ENCODE measurements at places on chromosomes 3 and 15. TPM values are rescaled to one million over a fixed set of nuclear protein-coding genes. Genes with fewer than 3 reads are reported as not detected.

DNA sequence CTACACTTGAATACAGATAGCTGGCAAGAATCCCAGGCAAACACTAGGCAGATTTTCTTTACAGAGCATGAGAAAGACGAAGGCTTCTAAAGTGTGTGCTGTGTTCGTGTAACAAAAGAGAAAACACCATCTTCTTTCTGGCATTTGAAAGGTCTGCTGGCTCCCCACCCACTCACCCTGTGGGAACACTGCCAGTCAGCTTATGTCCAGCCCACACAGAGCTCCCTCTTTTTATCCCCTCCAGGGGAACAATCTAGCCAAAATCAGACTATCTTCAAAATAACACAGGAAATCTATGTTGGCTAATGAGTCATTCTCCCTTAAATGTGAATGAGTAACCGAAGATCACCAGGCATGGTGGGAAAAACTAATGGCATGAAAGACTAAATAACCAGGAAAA, 45.6 kb upstream of the PAQR5 start:
- no peak overlapping the region for H3K4me3 ChIP-seq
- H3K36me3 ChIP-seq: no peaks in the 10 kb centered on the region
- DNase-seq: peak; percentile 16
- no peak overlapping the region for H3K27ac ChIP-seq
- peaks cover 12% of the 10 kb centered on the region for H3K4me1 ChIP-seq

GRCh38 chr3:122577409-122578031, at the start of gene PARP15:
Gene PARP15 (plus strand): TSS chr3:122577650. CDS start chr3:122577668, 18 bp downstream.
- DNase-seq: peak; percentile 14
- H3K27ac ChIP-seq: no peak within 1 kb of the TSS
- peaks cover 24% of the 10 kb centered on the region for H3K36me3 ChIP-seq
- H3K27me3 ChIP-seq: no peaks in the 10 kb centered on the region
- H3K4me3 ChIP-seq: peak within 1 kb of the TSS; percentile 69

- H3K36me3 ChIP-seq: peaks cover 6% of the 10 kb centered on the region
- H3K4me1 ChIP-seq: peaks cover 26% of the 10 kb centered on the region
- no peak overlapping the region for H3K4me3 ChIP-seq
- no peaks in the 10 kb centered on the region for H3K27me3 ChIP-seq
- DNase-seq: peak; percentile 92
- no peak overlapping the region for H3K27ac ChIP-seq
These were observed 31.8 kb upstream of the MYZAP start for GRCh38 chr15:57559875-57560274.

GRCh38 chr15:99433026-99433756, 132.6 kb upstream of the MEF2A start:
- peaks cover 27% of the 10 kb centered on the region for H3K4me1 ChIP-seq
- H3K27me3 ChIP-seq: no peaks in the 10 kb centered on the region
- H3K36me3 ChIP-seq: peaks cover 5% of the 10 kb centered on the region

GRCh38 chr3:141477224-141477623, 9.6 kb upstream of the RASA2 start:
- H3K4me1 ChIP-seq: peaks cover 30% of the 10 kb centered on the region
- H3K4me3 ChIP-seq: no peak overlapping the region
- DNase-seq: peak; percentile 78
- no peak overlapping the region for H3K27ac ChIP-seq
- H3K36me3 ChIP-seq: no peaks in the 10 kb centered on the region

- peaks cover 78% of the 10 kb centered on the region for H3K36me3 ChIP-seq
- peaks cover 25% of the 10 kb centered on the region for H3K4me1 ChIP-seq
- no peak overlapping the region for H3K27ac ChIP-seq
These were observed 19.8 kb downstream of the RAB7A start for GRCh38 chr3:128745742-128746141.

DLL4 gene
- total RNA-seq: not detected

CCR8 gene
- total RNA-seq: not detected

STARD5 gene
- total RNA-seq: 1.4 TPM

DNA sequence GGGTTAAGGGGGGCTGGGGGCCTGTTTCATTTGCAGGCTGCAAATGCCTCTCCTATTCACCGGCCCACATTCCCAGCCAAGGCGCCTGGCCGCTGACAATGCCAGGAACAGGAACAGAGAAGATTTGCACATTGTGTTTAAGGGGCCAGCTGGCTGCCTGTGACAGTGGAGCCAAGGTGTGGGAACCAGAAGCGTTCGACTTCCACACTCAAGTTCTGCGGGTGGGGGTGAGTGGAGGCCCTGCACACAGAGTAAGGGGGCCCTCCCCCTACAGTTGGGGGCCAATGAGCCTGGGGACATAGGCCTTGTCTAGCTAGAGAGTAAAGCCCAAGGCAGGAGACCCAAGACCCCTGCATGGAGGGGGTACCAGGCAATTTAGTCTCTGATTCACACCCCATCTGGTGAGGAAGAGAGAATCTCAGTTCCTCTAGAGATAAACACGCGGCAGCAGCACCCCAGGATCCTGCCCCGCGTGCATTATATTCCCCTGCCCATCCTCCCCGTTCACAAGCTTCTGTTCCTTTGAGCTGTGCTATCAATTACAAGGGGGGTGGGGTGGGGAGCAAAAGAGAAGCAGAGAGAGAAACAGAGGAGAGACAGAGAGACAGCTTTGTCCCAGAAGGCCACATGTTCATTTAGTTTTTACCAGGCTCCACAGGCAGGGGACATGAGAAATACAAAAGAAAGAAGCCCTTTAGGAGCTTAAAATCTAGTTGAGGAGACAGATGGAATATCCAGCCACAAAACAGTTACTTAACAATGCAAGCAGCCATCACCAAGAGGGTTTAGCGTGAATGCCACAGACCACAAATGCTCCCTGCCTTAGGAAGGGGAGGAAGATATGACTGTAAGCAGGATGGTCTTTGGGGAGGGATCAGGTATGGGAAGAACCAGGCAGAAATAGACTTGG, 9.2 kb downstream of the IGDCC3 start:
- H3K36me3 ChIP-seq: no peaks in the 10 kb centered on the region
- H3K4me1 ChIP-seq: peaks cover 14% of the 10 kb centered on the region
- no peak overlapping the region for H3K27ac ChIP-seq
- H3K27me3 ChIP-seq: peaks cover 60% of the 10 kb centered on the region
- no peak overlapping the region for H3K4me3 ChIP-seq

GRCh38 chr3:166799-167198, 29.8 kb upstream of the CHL1 start:
- H3K4me3 ChIP-seq: no peak overlapping the region
- no peaks in the 10 kb centered on the region for H3K4me1 ChIP-seq
- DNase-seq: no peak
- no peak overlapping the region for H3K27ac ChIP-seq

DNA sequence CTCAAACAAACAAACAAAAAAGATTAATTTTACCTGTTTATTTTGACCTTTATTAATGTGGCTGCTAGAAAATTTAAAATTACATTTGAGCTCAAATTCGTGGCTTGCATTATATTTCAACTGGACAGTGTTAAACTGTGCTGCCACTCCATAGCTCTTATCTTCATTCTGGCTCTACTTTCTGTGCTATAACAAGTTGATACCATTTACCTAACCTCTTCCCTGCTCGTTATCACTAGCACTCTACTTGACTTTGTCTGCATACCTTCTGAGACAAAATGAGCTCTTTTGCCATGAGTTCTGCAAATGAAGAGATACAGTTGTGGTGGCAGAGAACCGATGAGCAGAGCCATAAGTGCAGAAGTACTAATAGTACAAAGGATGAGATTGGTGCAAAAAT, 26.4 kb downstream of the MINDY2 start:
- DNase-seq: no peak
- H3K27ac ChIP-seq: no peak overlapping the region
- peaks cover 47% of the 10 kb centered on the region for H3K4me1 ChIP-seq
- peaks cover 57% of the 10 kb centered on the region for H3K36me3 ChIP-seq
- H3K4me3 ChIP-seq: no peak overlapping the region

SERINC4 gene
- 0.33 TPM for total RNA-seq

- no peak overlapping the region for H3K4me3 ChIP-seq
- no peaks in the 10 kb centered on the region for H3K27me3 ChIP-seq
- no peak overlapping the region for H3K27ac ChIP-seq
- no peaks in the 10 kb centered on the region for H3K4me1 ChIP-seq
- H3K36me3 ChIP-seq: no peaks in the 10 kb centered on the region
These were observed 69.9 kb downstream of the PTPRG start for GRCh38 chr3:61631108-61631769.

SLC28A2 gene
- total RNA-seq: not detected

GRCh38 chr3:123634149-123635051, 49.5 kb upstream of the HACD2 start:
- H3K27me3 ChIP-seq: no peaks in the 10 kb centered on the region
- H3K4me1 ChIP-seq: no peaks in the 10 kb centered on the region
- H3K36me3 ChIP-seq: peaks cover 10% of the 10 kb centered on the region
- H3K27ac ChIP-seq: no peak overlapping the region
- no peak overlapping the region for H3K4me3 ChIP-seq
- no peak for DNase-seq

CPLX3 gene
- 0.29 TPM for total RNA-seq

IL12A gene
- 1.0 TPM for total RNA-seq

EHHADH gene
- 24.3 TPM for total RNA-seq

All from Calu3 (cell line).